Kidney (tissue), 22 donors: ENCODE measurements at places on chromosomes 13 and 19. TPM values are rescaled to one million over a fixed set of nuclear protein-coding genes. Genes with fewer than 3 reads are reported as not detected.

Gene ADGRE3
- 0.25 TPM for total RNA-seq

Gene ICAM4
- total RNA-seq: 0.85 TPM

DNA sequence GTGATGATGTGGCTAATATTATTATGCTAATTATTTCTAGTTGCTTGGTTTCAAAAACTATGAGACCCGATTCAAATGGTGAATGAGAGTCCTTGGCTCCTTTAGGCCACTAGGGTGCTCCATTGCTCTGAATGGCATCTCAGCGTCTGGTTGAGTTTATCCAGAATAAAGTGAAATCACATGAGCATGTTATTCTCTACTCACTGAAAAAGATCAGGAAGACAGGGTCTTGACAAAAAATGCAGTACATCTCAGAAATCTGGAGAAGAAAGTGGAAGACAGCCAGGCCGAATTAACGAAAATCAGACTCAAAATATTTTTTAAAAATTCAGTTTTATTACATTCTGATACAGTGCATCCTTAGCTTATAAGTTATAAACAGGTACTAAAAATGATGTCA is 516.2 kb downstream of the MYO16 start:
- no peaks in the 10 kb centered on the region for H3K4me1 ChIP-seq
- no peak overlapping the region for H3K27ac ChIP-seq
- H3K4me3 ChIP-seq: no peak overlapping the region
- DNase-seq: peak; percentile 40
- H3K27me3 ChIP-seq: no peaks in the 10 kb centered on the region

- DNase-seq: no peak
- H3K27me3 ChIP-seq: no peaks in the 10 kb centered on the region
- no peak overlapping the region for H3K27ac ChIP-seq
- H3K4me3 ChIP-seq: no peak overlapping the region
- no peaks in the 10 kb centered on the region for H3K4me1 ChIP-seq
- H3K36me3 ChIP-seq: no peaks in the 10 kb centered on the region
Measured at GRCh38 chr13:78102121-78102677, 183.6 kb upstream of the EDNRB start.

Gene PNMA8A
- total RNA-seq: 16.2 TPM

DNA sequence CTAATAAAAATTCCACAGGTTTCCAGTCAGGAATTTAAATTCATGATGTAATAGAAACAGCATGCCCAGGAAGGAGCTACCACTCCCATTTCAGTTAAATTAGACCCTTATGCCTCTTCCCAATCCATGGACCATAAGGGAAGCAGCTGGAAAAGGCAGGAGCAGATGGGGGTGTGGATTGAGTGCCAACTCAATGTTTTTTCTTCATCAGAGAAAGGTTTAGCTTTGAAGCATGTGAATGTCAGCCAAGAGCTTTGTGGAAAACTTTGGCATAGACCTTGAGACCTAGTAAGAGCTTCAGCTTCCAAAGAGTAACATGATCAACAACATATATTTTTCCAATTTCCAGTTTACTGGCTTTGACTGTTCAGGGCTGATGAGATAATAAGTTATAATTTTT is 2139.9 kb downstream of the PCDH9 start:
- H3K4me1 ChIP-seq: no peaks in the 10 kb centered on the region
- DNase-seq: no peak
- no peak overlapping the region for H3K4me3 ChIP-seq
- no peaks in the 10 kb centered on the region for H3K36me3 ChIP-seq

GRCh38 chr19:1045247-1045603 is 5.3 kb downstream of the ABCA7 start:
- H3K27me3 ChIP-seq: no peaks in the 10 kb centered on the region
- H3K4me1 ChIP-seq: peaks cover 7% of the 10 kb centered on the region
- H3K4me3 ChIP-seq: no peak overlapping the region
- H3K36me3 ChIP-seq: no peaks in the 10 kb centered on the region
- no peak overlapping the region for H3K27ac ChIP-seq

Gene PRR22
- 4.2 TPM for total RNA-seq

- no peak overlapping the region for H3K4me3 ChIP-seq
- DNase-seq: no peak
- H3K27me3 ChIP-seq: no peaks in the 10 kb centered on the region
- no peak overlapping the region for H3K27ac ChIP-seq
- peaks cover 3% of the 10 kb centered on the region for H3K36me3 ChIP-seq
Measured at GRCh38 chr19:40380199-40381037, 9.6 kb downstream of the HIPK4 start.

DNA sequence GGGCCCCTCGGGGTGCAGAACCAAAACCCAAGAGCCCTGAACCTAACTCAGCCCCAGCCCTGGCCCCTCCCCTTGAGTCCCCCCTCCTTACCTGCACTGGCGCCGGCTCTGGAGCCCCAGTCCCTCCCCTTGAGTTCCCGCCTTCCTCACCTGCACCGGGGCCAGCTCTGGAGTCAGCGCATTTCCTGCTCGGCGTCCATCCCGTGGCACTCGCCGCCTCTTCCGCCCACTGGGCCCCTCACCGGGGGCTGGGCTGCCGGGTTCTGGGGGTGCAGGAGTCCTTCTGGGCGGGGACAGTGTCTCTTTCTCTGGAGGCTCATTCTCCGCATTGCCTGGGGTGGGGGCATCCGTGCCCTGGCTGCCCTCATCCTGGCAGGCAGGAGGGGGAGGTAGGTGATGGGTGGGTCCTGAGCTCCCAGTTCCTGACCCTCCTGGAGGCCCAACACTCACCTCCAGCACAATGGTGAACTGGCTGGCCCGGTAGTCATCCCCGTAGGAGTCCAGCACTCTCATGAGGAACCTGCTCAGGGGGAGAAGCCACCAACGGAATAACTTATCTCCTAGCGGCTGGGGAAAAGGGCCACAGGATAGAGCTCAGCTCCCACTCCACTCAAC is 5.3 kb downstream of the NDUFA3 start:
- DNase-seq: no peak
- no peaks in the 10 kb centered on the region for H3K36me3 ChIP-seq
- no peak overlapping the region for H3K4me3 ChIP-seq
- H3K27me3 ChIP-seq: no peaks in the 10 kb centered on the region
- peaks cover 3% of the 10 kb centered on the region for H3K4me1 ChIP-seq
- no peak overlapping the region for H3K27ac ChIP-seq

Gene CGB8
- not detected for total RNA-seq

DNA sequence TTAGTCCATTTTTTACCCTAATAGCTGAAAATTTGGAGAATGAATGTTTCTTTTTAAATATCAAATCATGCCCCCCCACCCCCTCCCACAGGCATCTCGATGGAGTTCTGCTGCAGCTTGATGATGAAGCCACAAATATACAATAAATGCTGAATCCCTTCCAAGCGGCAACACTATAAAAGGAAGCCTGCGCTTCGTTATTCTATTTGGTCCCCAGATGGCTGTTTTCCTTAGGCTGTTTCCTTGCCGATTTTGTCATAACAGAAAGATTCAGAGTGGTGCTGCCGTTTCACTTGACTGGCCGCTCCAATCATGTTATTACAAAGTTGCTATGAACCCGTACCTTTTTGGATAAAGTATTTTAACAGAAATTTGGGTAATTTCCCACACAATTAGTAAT is 79.5 kb downstream of the MYO16 start:
- H3K27ac ChIP-seq: no peak overlapping the region
- H3K4me1 ChIP-seq: no peaks in the 10 kb centered on the region
- H3K4me3 ChIP-seq: no peak overlapping the region
- no peaks in the 10 kb centered on the region for H3K36me3 ChIP-seq
